Stimulated activated CD8-positive, alpha-beta memory T cell treated with anti-CD3 and anti-CD28 coated beads, Interleukin-15, amount 100 ng/mL, for 24 hours (primary cell): ENCODE measurements at places on chromosomes 4 and X.

- DNase-seq = no peak
These were observed 11.0 kb upstream of the SH3BP2 start for GRCh38 chr4:2781911-2782310.

DNA sequence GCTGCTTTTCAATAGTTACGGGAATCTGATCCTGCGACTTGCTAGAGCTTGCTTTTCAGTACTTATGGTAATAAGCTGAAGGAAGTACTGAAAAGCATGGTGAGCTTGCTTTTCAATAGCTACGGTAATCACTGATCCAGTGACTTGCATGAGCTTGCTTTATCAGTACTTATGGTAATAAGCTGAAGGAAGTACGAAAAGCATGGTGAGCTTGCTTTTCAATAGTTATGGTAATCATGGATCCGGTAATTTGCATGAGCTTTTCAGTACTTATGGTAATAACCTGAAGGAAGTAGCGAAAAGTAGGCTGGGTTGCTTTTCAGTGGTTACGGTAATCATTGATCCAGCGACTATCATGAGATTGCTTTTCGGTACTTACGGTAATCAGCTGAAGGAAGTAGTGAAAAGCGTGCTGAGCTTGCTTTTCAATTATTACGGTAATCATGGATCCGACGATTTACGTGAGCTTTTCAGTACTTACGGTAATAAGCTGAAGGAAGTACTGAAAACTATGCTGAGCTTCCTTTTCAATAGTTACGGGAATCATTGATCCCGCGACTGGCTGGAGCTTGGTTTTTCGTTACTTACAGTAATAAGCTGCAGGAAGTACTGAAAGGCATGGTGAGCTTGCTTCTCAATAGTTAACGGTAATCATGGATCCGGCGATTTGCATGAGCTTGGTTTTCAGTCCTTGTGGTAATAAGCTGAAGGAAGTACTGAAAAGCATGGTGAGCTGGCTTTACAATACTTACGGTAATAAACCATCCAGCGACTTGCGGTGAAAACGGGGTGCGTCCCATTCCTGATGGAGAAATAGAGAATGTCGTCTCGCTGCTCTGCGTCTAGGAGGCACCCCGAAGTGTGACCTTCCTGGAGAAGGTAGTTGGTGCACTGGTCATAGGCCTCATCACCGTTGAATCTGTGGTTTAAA is 6.5 kb downstream of the CRLF2 start:
- no peak for DNase-seq

GRCh38 chr4:135777361-135777760 is 1575.8 kb upstream of the PABPC4L start:
- no peak for DNase-seq

GRCh38 chr4:24559889-24560288 is 24.5 kb downstream of the DHX15 start:
- DNase-seq = no peak

GRCh38 chr4:76714226-76714625 is 183.7 kb downstream of the SOWAHB start:
- DNase-seq = no peak

DNA sequence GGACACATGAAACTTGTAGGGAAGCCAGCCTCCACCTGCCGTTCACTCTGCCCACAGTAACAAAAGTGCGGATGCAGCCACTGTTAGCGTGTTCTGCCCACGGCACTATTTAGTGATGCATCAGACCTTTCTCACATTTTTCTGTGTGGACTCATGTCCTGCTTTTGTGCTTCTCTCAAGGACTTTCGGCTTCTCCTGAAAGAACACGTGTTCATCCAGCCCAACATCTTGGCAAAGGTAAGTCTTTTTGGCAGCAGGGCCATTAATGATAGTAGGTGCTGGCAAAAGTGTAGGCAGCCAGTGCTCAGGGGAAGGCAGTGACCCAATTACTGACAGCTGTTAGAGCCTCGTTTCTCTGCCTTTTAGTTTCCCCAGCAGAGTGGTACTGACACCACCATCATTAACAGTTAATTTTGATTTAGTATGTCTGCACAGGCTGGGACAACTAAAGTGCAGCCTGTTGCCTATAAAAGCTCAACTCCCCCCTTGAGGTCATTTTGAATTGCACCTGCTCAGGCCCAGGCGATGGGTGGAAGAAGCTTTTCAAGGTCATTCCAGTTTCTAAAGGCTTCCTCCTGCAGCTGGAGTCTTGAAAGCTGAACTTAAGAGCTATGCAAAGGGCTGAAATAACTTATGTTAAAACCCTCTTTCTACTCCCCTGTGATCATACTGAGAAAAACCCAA is 54.5 kb upstream of the HPSE start:
- no peak for DNase-seq

- no peak for DNase-seq
These were observed 236.0 kb upstream of the SLIT2 start for GRCh38 chr4:20015636-20016224.

DNA sequence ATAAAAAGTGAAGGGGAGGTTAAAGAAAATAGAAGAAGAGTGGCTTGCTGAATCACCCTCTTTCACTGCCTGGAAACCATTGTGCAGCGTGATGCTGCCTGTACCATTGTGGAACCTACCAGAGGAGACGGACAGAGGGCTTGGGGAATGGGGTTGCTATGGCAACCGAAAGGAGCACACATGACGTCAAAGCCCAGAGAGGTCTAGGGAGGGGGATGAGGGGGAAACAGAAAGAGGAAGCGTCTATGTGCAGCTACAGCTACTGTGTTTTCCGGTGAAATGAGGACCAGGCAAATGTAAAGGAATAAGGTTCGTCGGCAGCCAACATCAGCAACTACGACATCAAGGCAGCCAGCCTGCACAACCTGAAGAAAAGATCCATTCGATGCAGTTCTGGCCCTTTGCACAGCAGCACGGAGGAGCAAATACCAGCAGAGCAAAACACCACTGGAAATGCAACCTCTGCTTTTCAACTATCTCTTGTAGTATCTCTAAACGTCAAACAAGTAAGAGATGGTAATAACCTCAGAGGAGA is at the start of gene MAPK10:
TSS of gene MAPK10 (minus strand) at position 110 of the 535 bp plus-strand sequence.
- DNase-seq = no peak

DNA sequence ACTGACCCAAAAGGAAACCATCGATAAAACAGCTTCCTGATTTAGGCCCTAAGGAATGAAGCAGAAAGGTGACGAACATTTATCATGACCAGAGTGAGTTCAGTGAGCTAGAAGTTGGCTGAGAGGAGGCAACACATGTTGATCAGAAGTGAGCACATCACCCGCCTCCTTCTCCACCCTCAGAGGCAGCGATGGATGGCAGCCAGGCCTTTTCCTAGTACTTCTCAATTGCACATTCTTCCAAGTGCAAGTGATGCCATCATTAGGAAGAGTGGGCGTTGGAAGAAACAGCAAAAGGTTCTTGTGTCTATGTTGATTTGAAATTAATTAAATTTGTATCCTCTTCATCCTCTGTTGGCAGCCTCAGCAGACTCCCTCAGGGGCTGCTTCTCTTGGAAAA is 51.7 kb downstream of the TMEM154 start:
- DNase-seq = no peak

- no peak for DNase-seq
These were observed 1.3 kb upstream of the CLCN5 start for GRCh38 chrX:49921109-49921508.

DNA sequence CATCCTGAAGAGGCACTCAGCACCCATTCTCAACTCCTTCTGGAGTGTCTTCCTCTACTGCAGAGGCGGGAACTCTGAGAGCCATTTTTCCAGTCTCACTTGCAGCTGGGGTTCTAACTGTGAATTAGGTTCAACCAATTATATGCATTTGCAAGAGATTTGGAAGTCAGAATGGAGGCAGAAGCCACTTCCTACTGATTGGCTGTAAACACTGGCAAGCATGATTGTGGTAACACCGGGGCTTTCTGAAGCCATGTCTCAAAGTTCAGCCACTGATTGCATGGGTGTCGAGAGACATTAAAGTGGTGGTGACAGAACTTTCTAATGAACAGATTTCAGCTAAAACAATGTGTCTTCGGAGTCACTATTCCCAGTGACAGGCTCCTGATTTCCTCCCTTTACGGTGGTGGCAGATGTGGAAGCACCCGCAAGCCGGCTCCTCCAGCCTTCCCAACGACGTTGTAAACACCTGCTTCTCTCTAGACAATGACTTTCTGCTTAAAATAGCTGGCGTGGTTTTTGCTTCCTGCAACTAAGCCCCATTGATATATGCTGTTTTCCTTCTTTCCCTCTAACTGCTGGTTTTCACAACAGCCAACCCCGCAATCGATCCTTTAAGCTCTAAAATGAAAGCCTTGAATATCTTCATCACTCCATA is 92.0 kb downstream of the IRF2 start:
- no peak for DNase-seq

DNA sequence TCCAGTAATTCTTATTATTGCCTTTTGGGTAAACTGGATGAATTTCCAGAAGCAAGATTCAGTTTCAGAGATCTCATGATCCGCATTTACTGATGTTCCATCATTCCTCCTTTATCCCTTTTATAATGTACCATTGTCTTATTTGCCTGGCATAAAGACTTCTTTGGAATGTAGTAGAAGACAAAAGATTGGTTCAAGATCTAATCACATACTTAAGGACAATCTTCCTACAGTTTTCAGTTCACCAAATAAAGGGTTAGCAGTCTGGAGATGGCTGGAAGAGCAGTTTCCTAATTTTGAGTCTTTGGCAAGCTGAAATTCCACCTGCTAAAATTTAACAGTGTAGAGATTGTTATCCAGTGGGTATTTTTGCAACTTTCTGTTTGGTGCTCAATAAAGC is 30.9 kb upstream of the HAND2 start:
- DNase-seq = no peak

- no peak for DNase-seq
These were observed 991.4 kb downstream of the CCSER1 start for GRCh38 chr4:91118597-91118996.

DNA sequence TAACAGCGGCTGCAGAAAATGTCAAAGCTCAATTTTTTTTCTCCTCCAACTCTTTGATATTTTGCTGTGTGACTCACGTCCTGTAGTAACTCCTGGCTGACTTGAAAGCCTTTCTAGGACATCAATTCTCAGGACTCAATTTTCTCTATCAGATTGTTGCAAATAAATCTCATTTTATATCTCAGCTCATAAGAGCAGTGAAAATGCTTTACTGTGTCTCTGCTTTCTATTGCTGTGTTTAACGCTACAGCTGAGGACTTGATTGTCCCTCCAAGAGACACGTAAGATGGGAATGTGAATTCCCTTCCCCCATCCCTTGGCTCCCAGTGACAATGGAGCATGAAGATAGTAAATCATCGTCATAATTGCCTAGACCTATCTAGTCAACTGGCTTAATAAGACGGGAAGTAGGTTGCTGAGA is 20.5 kb upstream of the CBR4 start:
- no peak for DNase-seq

- DNase-seq = no peak
These were observed 358.7 kb downstream of the IL15 start for GRCh38 chr4:141995056-141995455.

DNA sequence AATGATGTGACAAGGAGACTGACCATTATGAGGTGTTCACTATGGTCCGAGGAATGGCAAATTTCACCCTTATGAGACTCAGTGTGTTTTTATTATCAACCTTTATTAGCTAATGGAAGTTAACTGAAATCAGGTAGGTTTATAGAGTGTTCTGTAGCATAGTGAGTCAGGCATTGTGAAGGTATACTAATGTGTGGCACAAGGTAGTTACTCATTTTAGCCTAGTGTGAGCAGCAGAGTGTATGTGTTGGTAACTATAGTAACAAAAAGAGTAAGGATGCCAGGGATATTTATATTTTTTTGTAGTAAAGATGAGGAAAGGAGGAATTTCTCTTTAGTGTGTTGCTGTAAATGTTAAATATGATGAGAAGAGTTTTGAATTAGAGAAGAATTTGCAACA is 12.0 kb downstream of the PDLIM5 start:
- no peak for DNase-seq

GRCh38 chr4:184588893-184589292 is 60.4 kb downstream of the CASP3 start:
- DNase-seq = no peak

DNA sequence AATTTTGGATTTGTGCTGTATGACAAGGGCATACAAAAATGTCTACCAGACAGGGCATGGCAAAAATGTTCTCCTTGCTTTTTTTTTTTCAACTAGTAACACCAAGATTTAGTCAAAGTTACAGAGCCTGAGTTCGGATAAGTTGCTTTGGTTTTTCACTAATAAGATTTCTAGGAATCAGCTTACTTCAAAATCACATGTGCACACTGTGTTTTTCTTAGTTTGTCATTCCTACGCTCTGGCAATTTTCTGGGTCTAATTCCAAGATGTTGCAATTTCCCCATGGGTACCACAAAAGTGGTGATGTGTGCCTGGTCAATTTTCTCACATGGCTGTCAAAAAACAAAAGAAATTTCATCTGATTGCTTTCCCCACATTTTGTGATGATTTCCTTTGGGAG is 6.3 kb downstream of the C1QTNF7 start:
- DNase-seq = no peak

DNA sequence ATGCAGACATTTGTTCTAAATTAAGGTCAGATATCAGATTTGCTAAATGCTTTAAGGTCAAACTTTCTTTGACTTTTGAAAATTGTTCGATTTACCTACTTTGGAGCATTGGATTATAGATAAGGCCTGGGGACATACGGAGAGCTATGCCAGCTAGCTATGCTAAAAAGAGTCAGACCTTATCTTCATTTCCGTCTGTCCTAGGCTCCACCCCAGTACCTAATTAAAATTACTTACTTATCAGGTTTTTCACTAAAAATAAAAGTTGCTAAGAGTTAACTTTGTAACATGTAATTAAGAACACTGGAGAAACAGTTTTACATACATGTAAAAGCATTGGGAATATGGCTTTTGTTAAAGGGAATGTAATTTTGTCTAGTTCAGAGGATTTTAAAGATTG is 7.1 kb upstream of the TMEM35A start:
- DNase-seq = no peak

DNA sequence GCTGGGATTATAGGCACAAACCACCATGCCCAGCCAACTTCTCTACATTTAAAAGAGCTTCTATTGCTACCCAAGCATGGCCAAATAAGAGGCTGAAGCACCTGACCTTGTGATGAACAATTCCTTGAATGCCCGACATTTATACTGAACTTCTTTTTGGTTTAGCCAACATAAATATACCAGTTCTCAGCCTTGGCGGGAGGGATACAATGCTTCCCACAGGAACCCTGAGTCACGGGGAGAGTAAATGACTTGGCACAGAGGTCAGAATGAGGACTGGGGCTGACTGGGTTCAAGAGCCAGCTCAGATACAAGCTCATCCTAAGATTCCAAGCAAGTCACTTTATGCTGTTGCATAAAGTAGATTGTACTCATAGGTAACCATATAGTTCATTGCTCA is 6.1 kb downstream of the HOPX start:
- DNase-seq = no peak
